Activated CD4-positive, alpha-beta T cell treated with anti-CD3 and anti-CD28 coated beads, Interleukin-2, amount 50 U/mL, for 24 hours (primary cell): ENCODE measurements at places on chromosomes 11 and 22.

GRCh38 chr22:40694411-40694810 lies 15.1 kb downstream of the MCHR1 start:
- no peak for DNase-seq

DNA sequence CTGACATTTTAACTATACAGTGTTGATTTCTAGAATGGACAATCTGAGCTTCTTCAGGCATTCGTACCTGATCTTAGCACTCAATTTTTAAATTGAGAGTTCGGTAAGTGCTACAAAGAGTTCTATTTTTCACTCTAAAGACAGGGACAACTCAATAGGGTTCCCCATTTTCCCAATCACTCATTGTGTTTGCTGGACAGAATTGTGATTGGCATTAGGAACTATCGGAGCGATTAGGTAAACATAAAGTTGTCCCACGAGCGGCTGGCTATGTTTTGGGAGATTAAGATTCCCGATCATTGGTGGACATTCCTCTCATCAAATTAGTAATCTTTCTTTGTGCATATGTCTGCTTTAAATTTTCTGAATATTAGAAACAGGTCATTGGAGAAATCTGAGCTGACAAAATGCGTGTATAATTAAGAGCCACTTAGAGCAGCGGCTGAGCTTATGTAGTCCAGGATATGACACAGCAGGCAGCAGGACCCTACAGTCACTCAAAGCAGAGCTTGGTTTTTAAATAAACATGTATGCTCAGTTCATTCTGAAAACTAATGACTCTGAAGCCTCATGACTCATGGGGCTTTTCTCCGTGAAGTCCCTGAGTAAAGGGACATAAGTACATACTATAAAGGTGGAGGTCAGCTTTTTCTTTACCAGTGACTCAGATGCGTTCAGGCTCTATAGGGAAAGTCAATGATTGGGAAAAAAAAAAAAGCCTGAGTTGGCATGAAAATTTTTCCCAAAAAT lies 109.4 kb downstream of the GRIA4 start:
- no peak for DNase-seq

GRCh38 chr11:33910958-33911339 lies 19.1 kb upstream of the LMO2 start:
- DNase-seq: no peak

DNA sequence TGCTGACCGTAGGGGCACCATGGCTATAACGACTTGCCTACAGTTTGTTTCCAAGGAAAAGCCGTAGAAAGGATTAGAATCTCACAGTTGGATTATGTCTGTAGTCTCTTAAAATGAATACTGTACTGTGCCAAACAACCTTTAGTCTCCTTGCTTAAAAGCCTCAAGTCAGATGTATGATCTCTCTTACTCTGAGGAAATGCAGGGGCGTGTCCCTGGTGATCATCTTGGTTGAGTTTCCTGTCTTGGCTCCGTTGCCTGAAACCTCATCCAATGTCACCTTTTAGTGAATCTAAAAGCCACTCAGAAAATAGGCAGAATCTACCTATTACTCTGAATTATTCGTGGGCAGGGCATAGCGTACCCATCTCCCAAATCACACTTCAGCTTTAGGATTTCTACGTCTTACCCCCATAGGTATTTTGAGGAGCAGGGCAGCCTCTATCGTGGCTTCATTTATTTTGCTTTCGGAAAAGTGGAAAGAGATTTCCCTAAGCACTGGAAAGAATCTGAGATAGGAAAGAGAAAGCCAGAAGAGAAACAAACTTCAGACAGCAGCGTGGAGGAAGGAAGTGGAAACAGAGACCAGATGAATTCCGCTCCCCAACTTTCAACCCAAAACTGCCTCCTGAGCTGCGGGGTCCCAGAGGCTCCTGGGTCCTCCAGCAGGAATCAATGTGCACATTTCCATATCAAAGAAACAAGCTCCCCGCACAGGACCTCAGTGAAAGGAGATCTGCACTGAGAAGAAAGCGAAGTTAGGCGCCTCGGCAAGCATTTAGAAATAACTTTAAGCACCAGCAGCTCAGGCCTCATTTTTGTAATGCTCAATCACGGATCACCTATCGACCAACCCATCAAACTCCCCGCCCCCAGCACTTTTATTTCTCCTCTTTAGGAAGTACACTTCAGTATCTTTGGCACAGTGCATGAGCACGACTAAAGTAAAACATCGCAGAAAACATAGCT lies 245.8 kb downstream of the ETS1 start:
- DNase-seq: no peak

DNA sequence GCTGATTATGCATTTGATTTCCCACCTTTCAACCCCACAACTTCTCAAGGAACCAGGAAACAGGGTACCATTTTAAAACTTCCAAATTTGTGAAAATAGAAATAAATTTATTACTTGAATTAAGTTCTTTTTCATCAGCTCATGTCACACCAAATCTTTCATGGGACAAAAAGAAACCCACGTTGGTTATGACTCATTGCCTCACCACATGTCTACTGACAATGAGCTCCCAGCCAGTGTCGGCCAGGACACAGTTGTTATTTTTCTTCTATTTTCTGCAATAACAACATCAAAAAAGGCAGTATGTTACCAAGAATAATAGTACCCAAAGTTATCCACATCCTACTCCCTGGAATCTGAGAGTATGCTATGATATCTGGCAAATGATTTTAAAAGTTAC lies 17.3 kb downstream of the MS4A6A start:
- no peak for DNase-seq

DNA sequence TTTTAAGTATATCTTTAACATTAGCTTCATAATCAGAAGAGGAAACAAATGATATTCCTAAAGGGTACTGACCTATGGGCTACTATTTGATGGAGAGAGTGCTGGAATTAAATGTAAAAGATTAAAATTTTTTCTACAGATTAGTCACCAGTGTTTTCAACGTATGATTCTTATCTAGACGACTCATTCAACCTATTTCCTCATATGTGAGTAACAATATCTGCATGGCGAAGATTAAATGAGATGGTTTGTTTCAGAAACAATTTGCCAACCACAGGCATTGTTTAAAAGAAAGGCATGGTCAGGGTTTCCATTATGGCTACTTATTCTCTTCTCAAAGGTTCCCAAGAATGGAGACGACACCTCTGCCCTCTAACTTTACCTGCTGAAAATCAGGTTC lies 20.4 kb downstream of the OR56B4 start:
- DNase-seq: no peak

DNA sequence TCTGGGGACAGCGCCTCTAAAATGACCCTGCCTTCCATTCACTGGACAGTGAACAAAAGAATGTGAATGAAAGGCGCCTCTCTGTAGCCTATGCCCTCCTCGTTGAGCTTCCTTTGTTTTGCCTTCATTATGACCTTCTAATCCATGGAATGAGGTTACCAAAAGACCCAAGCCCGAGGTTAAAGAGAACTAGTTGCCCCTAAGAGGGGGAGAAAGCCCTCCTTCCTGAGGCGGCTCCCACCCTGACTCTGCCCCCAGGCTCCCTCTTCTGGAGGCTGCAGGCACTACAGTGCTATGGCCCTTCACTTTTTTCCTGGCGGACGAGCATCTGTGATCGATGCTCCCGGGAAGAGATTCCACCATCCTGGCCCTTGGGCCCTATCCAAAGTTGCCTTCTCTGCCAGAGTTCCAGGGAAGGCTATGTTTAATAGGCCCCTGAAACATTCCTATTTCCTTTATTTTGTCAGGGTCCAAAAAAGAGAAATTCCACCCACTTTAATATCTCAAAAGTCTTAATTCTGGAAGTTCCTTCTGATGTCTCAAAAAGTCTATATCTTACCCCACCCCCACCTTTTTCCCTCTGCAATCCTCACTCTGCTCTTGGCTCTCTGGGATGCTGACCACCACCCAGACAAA lies 147.3 kb downstream of the FEZ1 start:
- DNase-seq: no peak

GRCh38 chr11:86192519-86193257 lies 51.9 kb upstream of the EED start:
- DNase-seq: no peak

- DNase-seq: no peak
These were observed 76.4 kb downstream of the TMEM135 start for GRCh38 chr11:87114093-87114492.

GRCh38 chr11:3158821-3159220 lies 6.3 kb downstream of the OSBPL5 start:
- no peak for DNase-seq

DNA sequence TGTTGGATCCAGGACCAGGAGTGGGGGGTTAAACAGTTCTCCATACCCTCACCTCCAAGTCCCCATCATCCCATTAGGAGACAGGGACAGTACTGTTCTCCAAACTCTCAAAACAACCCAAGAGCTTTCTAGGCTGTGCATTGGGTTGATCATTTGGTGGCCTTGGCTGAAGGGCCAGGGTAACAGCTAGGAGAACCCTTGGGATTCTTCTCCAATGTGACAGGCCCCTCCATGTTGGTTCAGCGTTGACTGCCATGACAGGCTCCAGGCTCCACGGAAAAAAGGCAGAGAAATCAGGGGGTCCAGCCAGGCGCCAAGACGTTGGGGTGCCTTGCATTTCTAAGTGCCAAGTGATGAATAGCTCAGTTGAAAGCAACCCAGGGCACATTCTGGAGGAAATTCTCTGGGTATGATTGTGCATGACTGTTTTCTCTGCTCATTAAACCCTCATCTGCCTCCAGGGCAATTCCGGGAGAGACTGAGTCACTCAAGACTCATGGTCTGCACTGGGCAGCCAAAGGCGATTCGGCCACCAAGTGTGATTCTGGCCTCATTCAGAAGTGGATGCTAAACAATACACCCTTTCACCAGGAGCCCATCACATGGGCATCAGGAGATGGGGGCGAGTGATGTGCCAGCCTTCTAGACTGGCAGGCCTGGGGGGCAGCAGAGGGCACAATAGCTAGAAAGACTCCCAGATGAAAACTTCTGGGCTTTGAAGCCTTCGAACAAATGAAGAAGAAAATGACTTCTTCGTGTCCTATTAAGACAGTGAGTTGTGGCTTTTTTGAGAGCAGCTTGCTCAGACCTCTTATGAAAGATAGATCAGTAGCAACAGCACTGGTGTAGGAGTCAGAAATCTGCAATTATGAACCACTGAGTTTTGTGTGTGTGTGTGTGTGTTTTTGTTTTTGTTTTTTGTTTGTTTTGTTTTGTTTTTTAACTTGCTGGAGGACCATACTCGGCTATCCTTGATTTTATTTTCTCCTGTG lies 27.7 kb downstream of the CD44 start:
- no peak for DNase-seq

GRCh38 chr11:73612601-73613140 lies 14.8 kb upstream of the FAM168A start:
- no peak for DNase-seq

GRCh38 chr11:34909955-34910354 lies 6.2 kb downstream of the APIP start:
- no peak for DNase-seq

DNA sequence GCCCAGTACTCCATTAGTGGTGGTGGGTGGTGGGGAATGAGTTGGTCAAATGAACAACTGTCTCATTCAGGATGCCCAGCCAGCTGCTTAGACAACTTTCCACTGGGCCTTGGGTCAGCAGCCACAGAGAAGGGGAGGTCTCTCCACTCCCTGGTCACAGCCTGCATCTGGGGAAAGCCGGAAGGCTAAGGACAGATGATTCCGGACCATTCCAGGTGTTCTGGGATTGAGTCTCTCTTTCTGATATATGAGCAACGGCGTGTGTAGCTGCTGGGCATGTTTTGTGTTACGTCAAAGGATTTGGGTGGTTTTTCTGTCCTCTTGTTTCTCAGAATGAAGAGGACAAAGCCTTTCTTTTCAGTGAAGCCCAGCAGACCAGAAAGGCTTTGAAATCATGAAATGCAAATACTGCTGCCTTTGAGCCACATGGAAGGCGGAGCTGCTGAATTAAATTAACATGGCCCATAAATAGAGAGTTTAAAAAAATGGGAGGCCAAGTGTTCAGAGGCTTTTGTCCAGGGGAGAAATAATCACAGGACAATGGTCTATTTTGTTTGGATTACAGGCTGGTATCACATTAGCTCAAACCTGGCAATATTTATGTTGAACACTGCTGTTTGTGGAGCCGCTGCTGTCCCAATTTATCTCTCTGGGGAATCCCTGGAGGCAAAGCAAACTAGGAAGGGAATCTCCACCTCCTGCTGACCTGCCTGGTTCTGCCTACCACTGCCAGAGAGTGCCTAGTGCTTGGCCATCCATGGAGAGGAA lies 234.4 kb upstream of the E2F8 start:
- DNase-seq: no peak

DNA sequence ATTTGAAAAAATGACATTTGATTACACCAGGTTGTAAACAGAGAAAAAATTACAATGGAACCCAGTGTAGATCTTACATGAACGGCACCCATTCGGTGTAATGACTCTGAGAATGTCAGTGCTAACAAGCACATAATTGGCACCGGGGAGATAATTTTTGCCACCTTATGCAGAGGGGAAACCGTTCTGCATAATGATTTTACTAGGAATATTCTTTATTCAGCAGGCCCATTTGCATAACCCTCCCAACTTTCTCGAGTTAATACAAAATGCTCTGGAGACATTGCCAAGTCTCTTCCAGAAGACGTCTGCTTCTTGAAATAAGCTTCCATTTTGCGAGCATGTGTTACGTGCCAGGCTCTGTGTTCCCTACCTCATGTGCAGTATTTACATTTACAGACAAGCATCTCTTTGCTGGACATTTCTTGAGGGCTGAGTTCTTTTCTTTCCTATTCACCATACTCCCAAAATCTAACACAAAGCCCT lies 275.8 kb downstream of the MIAT start:
- no peak for DNase-seq

- no peak for DNase-seq
These were observed 20.1 kb downstream of the TOLLIP start for GRCh38 chr11:1289211-1289935.

DNA sequence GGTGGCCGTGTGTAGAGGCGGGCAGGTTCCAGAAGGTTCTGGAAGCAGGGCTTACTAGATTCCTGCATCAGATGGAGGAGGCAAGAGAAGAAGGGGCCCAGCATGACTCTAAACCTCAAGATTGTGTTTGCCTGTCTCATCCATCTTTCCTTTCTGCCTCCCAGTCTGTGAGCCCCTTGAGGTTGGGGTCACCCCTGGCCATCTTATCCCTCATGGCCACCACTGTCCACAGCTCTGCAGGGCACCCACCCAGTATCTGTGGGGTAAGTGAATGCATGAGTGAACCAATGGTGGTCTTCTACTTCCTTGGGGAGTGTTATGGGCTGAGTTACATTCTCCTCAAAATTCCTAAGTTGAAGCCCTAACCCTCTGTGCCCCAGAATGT lies 79.3 kb downstream of the MYEOV start:
- no peak for DNase-seq

DNA sequence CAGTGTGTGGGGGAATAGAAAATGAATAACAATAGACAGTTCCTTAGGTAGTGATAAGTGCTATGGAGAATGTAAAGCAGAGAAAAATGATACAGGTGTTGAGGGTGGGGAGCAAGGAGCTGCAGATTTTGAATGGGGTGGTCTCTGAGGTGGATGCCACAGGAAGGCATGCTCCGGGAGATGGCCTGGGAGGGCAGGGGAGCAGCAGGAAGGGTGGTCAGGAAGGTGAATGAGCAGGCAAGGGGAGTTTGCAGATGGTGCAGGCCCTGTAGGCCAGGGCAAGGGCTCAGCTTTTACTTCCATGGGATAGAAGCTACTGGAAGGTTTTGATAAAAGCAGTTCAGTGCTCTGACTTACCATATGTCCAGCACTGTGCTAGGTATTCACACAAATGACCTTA lies 44.8 kb downstream of the FDX1 start:
- no peak for DNase-seq
